ENCODE measurements at places on chromosomes 16 and 17.

GRCh38 chr17:21131137-21131536, 4.4 kb downstream of the DHRS7B start:
- DNase-seq, result no peak

DNA sequence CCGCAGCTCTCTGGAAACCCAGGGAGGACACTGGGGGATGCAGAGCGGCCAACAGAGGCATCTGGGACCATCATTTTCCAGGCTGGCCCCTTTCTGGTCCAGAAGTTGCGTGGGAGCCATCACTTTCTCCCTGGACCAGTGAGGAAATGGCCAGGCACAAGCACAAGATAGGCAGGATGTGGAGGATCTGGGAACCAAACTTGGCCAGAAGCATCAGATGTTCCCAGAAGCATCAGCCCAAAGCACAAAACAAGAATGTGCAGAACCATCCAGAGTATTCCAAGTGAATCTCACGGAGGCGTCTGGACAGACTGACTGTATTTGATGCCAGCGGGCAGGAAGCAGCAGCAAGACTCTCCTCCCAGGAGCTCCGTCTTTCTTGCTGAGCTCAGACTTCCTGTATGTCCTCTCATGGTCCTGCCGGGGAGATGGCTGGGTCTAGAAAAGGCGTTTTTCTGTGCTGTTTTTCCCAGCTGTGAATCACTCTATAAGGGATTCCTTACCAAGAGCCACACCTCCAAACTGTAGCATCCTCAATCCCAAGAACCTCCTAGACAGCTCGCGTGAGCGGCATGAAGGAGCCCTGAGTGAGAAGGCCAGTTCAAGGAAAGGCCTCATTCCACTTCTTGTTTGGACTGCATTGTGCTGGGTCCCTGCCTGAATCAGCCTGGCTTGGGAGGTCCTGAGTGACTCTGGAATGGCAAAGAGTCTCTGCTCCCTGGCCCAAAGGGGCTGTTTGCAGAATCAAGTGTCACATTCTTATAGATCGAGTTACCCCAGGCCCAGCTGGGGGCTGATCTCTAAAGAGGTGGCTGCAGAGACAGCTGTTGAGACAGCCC, 49.5 kb upstream of the MTSS2 start:
- peak; percentile 86 for DNase-seq

DNA sequence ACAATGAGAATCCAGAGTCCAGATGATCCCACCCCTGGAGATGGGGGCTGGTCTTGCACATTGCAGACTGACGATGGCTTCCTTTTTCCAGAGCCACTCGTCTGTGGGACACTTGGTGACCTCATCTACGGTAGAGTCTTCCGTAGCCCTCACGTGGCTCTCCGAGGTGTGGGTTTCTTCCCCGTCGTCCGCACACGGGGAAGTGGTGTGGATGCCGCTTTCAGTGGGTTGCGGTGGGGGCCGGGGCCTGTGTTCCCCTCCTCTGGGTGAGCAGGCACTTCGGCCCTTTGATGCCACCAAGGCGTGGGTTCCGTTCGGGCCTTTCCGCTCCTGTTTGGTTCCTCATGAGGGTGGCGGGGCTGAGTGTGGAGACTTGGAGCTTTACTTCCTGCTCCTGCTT, 21.4 kb downstream of the BAIAP2 start:
- no peak for DNase-seq

DNA sequence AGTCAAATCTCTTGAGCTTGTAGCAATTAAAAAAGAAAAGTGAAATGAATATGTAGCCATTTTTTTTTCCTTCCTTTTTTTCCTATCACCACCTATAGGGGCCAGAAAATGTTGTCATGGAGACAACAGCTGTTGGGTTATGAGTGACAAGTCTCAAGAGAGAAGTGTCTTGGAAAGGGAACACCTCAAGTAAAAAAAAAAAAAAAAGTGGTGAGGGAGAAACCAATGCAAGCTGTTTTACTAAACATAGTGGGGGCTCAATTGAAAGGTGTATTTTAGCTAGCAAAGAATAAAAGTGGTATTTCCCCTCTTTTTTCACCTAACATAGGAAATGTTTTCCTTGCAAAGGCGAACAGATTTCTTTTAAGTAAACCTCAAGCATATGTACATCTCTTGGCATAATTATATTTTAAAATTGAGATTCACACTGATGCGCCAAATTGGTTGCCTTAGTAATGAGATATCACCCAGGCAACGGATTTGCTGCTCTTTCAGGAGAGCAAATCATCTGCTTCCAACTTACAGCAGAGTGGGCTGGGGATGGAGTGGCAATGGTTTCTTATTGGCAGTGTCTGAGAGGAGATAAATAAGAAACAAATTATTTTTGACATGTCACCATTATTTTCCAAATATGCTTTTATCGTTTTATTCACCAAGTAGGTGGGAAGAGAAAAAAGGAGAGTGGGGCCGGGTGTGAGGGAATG, 183.6 kb downstream of the MYO1D start:
- DNase-seq, result no peak

- peak; percentile 29 for DNase-seq
These were observed 787 bp downstream of the CDH11 start for GRCh38 chr16:65120831-65121721.

- DNase-seq, result no peak
These were observed 21.5 kb downstream of the SLC7A6OS start for GRCh38 chr16:68289202-68289601.

GRCh38 chr16:50745940-50746339, 4.1 kb downstream of the CYLD start:
- no peak for DNase-seq

DNA sequence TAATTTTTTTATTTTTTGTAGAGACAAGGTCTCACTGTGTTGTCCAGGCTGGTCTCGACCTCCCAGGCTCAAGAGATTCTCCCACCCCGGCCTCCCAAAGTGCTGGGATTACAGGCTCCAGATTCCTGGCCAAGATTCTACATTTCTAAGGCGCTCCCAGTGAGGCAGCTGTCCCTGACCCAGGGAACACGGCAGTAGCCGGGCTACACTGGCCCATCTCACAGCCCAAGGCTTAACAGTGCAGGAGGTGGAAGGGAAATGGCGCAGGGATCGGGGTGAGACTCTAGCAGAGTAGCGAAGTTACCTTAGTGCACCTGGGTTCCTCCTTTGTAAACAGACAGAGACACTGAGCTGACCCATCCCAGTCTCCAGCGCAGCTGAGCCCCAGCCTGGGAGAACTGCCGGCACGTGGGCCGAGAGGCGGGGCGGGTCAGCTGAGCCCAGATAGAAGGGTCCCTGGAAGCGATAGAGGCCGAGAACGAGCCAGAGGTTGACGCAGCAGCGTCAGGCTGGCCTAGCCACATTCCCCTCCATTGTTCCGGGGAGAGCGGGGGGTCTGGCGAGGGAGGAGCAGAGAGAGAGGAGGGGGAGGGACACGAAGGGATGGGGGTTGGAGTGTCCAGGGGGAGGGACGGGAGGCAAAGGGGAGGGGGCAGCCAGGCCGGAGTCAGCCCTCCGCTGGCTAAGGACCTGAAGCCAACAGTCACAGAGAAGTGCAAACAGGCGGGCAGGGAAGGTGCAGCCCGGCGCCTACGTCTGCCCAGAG, 2.5 kb downstream of the CARHSP1 start:
- DNase-seq, result no peak

- no peak for DNase-seq
These were observed 474 bp downstream of the CLN3 start for GRCh38 chr16:28491230-28491969.

DNA sequence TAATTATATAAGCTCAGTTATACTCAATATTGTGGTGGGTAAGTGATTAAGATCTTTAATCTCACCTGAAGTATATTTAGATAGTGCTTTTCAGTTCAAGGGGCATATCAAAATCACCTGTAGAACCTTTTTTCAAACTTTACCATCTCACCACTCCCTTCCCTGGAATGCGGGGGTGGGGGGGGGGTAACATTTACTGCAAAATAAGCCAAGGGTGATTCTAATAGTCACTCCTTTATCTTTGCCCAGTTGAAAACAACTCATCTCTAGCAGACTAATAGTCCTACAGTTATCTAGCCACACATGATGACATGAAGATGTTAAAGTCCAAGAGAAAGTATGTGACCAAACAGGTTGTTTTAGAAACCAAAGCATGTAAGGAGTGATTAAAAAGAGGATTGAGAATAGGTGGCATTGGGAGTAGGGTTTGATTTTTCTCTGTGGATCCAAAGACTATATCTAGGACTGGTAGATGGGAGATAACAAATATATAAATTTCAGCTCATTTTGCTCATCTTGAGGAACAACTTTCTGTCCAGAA, 21.5 kb downstream of the LPCAT2 start:
- DNase-seq, result no peak

GRCh38 chr16:81765969-81766368, 13.1 kb upstream of the PLCG2 start:
- no peak for DNase-seq

DNA sequence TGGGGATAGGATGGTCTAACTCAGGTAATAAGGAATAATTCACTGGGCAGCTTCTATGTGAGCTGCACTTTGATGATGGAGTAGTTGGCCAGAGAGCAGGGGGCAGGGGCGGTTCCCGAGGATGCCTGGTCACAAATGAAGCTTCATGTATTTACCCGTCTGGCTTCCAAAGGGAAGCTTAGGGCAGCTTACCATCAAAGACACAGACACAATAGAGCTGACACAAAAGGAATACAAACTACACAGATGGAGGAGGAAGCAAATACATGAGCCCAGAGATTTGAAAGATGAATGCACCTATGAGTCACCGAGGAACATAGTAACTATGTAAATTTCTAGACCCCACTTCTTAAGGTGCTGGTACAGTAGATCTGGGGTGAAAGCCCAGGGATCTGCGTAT, 8.7 kb upstream of the EMP2 start:
- DNase-seq, result no peak

DNA sequence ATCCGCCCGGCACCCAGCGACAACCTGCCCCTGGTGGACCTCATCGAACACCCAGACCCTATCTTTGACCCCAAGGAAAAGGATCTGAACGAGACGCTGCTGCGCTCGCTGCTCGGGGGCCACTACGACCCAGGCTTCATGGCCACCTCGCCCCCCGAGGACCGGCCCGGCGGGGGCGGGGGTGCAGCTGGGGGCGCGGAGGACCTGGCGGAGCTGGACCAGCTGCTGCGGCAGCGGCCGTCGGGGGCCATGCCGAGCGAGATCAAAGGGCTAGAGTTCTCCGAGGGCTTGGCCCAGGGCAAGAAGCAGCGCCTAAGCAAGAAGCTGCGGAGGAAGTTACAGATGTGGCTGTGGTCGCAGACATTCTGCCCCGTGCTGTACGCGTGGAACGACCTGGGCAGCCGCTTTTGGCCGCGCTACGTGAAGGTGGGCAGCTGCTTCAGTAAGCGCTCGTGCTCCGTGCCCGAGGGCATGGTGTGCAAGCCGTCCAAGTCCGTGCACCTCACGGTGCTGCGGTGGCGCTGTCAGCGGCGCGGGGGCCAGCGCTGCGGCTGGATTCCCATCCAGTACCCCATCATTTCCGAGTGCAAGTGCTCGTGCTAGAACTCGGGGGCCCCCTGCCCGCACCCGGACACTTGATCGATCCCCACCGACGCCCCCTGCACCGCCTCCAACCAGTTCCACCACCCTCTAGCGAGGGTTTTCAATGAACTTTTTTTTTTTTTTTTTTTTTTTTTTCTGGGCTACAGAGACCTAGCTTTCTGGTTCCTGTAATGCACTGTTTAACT, 1.0 kb downstream of the NOG start:
- peak; percentile 18 for DNase-seq

DNA sequence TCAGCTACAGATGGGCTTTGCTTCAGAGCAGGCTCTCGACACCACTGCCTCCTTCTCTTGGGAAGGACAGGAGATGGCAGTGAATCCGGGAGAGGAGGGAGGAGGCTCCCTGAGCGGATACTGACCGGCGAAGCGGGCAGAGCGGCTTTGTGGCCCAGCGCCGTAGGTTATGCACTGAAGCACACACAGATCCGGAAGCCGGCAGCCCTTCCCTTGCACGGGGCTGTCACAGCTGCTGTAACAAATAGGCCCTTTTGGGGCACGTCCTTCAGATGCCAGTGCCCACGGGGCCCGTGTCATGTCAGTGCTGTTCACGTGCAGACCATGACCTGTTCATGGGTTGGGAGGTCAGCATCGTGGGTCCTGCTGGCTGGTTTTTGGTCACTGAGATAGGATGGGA, 144.7 kb upstream of the CHMP6 start:
- no peak for DNase-seq

- no peak for DNase-seq
These were observed 50.9 kb upstream of the SDK2 start for GRCh38 chr17:73695035-73695738.

DNA sequence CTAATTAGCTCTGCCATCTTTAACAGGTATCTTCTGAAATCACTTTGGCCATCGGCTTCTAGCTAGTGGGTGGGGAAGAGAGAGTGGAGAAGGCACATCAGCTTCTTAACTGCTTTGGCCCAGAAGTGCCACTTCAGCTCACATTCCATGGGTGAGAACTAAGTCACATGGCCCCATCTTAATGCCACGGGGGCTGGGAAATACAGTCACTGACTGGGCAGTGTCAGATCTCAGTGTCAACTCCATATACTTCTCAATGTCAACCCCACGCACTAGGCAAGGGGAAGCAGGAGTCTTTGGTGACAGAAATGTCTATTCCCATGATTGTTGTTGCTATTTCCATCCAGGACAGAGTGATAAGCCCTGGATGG, 29.4 kb downstream of the CCR7 start:
- DNase-seq, result no peak

GRCh38 chr17:77837917-77838316, 120.6 kb upstream of the TNRC6C start:
- DNase-seq, result no peak

GRCh38 chr16:88444826-88445582, 8.1 kb upstream of the ZFPM1 start:
- no peak for DNase-seq

- DNase-seq, result no peak
These were observed 44.5 kb downstream of the ANKFY1 start for GRCh38 chr17:4219241-4219640.

DNA sequence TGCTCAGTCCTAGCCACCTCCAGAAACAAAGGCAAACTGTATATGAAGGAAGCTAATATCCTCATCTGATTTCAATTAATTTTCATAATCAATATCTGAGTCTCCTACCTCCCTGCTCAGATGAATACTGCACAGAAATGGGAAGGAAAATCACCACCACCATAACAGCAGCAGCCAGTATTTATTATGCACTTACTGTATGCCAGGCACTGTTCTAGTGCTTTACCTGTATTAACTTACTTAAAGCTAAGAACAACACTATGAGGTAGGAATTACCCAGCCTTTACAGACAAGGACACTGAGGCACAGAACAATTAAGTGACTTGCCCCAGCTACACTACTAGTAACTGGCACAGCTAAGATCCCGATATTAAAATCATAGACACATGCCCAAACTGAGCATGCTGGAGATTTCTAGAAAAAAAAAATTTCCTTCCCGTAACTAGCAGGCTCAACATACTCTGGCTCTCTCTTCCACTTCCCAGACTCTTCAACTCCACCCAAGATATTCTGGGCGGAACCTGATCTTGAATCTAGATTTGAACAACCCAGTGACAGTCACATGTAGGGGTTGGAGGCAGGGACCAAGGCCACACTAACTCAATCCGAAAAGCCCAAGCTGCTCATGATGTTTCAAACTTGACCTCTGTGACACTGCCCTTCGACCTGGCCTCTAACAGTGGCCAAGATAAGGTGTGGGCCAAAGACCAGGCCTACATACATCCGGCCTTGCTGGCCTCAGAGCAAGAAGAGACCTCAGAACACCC, 3.9 kb downstream of the TRIM25 start:
- DNase-seq, result no peak

GRCh38 chr17:74212209-74212912, 1.0 kb upstream of the TTYH2 start:
- peak; percentile 8 for DNase-seq
